ENCODE measurements at places on chromosomes 1 and 21. TPM values are rescaled to one million over a fixed set of nuclear protein-coding genes. Genes with fewer than 3 reads are reported as not detected.

DNA sequence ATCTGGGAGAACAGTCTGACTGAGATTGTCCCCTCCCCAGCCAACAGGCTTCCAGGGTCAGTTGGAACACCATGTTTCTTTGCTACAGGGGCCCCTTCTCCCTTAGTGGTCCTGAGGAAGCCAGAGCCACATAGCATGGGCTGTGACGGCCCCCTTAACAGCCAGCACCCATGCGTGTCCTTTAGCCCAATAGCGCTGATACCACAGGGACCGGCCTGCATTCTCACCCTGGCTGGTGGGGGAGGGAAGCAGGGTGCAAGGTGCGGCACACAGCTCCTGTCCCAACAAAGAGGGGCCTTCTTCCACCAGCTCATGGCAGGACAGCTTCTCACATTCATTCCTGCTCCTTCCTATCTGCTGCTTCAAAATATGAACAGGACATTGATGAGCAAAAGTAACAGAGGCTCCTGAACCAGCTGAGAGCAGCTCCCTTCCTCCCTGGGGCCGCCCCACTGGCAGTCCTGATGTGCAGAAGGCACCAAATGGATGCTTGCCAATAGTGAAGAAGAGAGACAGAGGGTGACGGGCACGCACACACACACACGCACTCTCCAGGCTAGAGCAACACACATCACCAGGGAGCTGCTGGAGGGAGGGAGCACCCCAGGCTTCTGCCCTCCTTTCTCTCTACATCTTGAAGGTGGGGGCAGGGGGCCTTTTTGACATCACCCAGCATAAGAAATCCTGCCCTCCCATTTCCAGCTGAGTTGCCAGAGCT, 99.4 kb downstream of the CRYAA start:
- no peak for DNase-seq

The LCE1A gene
- not detected for total RNA-seq

The SH2D1B gene
- total RNA-seq, result not detected

DNA sequence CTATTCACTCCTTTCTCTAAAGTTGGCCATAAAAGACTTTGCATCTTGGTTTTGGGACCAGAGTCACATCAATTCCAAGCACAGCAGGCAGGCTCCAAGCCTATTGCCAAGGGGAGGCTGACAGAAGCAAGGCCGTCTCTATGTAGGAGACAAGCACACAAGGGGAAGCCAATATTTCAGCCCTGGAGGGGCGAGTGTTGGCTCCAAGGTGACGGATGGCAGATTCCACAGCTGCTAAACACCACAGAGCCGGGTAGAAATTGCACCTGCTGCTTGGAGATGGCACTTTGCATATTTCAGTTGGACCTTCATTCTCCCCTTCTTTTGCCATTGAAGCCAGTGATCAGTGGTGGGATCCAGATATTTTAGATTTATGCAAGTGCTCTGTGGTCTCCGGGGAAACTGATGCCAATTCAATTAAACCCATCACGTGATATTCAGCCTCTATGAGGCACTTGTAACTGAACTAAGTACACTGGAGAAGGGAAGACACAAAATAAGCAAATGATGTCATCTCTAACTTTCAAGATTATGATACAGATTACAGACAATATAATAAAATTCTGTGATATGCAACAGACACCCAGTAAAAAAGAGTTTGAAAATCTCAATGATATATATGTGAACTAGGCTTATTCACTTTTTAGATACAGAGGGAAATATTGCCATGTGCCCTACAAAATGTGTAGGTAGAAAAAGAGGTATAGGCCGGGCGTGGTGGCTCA, 102.8 kb upstream of the GREM2 start:
- no peak for DNase-seq

DNA sequence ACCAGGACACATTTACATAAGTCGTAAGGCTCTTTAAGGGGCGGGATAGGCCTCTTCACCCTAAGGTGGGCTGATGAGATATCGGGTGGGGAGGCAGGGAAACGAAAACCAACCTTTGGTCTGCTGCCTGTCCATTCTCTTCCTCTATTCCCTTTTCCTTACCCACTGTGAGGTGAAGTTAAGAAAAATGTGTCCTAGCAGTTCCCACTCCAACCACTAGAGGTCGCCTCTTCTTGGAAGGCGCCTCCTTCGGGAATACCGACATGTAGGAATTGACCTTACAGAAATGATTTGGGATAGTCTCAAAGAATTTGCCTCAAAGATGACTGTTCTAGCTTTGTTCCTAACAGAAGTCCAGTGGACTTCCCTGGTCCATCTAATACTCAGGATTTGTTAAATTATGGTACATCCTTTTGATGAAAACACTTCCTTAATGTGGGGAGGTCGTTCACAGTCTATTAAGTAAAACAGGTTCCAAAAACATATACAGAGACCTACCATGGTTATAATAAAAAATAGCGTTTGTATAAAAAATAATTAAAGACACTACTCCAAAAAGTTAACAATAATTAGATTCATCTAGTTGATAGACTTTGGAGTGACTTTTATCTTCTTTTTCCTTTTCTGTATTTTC, 14.1 kb downstream of the AZIN2 start:
- DNase-seq, result peak; percentile 76

The BATF3 gene
- 0.25 TPM for total RNA-seq

GRCh38 chr1:82710091-82710490, 909.4 kb downstream of the ADGRL2 start:
- no peak for DNase-seq

All from endothelial cell of umbilical vein (primary cell).